ENCODE measurements at places on chromosomes 5 and 9.

DNA sequence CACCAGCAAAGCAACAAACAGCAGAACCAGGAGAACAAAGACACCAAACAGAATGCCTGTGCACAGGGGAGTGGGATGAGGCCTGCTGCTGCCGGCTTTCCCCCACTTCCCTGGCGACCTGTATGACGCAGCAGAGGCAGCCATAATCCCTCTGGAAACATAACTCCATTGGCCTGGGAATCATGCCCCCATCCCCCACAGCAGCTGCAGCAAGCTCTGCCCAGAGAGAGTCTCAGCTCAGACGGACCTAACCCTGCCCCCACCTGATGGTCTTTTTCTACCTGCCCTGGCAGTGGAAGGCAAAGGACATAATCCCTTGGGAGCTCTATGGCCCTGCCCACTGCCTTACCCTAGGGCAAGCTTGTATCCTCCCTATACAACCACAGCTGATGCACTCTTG, 81.8 kb upstream of the FANCC start:
- DNase-seq = no peak

- no peak for DNase-seq
These were observed 17.1 kb downstream of the CD74 start for GRCh38 chr5:150395688-150395975.

- no peak for DNase-seq
These were observed 60.3 kb upstream of the EPB41L4B start for GRCh38 chr9:109381011-109381729.

DNA sequence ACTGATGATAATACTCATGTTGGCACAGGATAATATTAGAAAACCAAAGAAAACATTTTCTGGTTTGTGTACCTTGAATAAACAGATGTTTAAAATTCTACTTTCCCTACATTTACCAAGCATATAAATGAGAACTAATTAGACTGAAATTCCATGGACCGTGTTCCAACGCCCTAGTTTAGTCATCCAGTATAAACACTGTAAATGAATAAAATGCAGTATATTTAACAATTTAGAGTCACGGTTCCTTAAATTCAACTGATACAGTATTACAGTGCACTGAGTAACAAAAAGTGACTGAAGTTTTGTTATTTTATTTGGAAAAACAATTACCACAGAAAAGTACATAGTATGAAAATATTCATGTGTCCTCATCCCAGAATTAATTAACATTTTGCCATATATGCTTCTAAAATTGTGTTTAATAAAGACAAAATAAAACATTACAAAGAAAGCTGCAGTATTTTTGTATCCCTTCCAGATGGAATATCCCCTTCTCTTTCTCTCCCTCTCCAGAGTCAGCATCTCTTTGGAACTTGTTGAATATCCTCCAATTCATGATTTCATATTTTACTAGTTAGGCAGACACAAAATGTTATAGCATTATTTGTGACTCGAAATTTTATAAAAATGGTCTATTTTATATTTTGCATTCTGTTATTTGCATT, 112.5 kb downstream of the HMHB1 start:
- no peak for DNase-seq

DNA sequence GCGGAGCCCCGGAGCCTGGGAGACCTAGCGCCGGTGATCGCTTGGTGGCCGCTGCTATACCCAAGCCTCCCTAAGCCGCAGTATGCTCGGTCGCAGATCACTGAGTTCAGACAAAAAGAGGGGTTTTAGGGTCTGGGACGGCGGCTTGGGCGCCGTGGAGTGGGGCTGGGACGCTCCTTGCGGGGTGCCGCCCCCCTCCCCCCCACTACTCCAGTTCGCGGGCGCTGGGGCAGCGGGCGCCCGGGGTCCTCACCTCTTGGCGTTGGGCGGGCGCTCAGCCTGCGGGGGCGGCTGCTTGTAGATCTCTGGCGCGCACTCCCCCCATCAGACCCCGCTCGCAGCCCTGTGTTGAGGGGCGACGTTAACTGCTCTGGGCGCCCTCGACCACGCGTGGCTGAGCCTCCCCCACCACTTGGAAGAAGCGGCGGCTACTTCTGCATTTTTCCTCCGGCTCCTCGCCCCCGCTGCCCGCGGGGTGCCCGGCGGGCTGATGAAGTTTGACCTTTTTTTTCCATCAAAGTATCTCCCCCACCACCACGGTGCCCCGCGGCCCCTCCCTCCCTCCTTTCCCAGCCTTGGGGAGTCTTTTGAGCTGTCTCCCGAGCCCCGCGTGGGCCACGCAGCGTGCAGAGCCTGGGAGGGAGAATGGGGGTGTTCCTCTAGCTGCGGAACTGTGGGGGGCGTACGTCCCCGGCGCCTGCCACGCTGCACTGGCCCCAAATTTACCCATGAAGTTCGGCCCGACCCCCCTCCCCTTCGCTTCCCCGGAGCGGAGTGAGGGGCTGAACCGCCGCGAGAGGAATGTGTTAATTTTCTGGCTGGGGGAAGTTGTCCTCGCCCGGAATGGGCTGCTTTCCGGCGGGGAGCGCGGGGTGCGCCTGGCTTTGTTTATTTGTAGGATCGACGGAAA, 1.2 kb downstream of the CXXC5 start:
- DNase-seq = no peak

GRCh38 chr5:96745025-96745424, 62.7 kb downstream of the ERAP1 start:
- DNase-seq = no peak

DNA sequence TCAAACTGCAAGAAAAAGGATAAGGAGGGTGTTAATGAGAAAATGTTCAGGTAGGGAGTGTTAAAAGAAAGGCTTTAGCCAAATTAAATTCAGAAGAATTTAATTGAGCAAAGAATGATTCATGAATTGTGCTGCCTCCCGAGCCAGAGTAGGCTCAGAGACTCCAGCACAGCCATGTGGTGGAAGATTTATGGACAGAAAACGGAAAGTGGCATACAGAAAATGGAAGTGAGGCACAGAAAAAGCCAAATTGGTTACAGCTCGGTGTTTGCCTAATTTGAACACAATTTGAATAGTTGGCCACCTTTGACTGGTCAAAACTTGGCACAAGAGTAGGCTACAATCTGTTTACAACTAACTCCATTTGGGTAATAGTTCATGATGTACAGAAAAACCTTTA, 9.6 kb upstream of the SLC30A5 start:
- no peak for DNase-seq

DNA sequence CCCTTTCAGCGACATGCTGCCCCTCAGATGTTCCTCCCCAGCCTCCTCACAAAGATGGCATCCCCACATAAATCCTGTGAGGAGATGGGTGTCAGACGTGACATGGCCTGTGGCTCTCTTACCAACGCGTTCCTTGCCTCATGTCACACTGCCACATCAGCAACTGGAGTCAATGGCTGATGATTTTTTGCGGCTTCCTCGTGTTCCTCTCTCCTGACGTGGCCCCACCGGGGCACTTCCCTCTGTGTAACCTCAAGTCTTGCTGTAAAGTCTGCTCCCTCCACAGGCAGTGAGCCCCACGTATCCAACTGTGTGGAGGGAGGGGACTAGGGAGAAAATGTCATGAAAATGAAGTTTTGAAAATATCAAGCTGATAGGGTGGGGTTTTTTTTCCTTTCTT, 53.2 kb upstream of the SHISAL2B start:
- DNase-seq = no peak

DNA sequence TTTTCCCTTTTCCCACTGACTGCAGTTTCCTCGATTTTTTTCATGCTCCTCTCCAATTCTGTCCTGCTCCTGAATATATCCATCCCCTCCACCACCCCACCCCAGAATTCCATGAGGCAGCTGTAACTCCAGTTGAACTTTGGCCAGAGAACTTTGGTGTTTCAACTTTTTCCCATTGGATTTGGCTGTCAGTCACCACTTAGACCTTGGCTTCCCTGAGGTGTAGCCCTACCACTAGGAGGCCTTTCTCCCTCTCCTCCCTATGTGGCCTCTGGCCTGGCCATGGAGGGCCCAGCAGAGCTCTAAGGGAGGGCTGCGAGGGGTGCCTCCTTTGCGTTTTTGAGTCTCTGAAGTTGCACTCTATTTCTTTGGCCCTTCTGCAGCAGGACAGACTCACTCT, 261.3 kb downstream of the PIK3R1 start:
- no peak for DNase-seq

GRCh38 chr5:6712142-6712576, 1.1 kb upstream of the TENT4A start:
- DNase-seq = no peak

DNA sequence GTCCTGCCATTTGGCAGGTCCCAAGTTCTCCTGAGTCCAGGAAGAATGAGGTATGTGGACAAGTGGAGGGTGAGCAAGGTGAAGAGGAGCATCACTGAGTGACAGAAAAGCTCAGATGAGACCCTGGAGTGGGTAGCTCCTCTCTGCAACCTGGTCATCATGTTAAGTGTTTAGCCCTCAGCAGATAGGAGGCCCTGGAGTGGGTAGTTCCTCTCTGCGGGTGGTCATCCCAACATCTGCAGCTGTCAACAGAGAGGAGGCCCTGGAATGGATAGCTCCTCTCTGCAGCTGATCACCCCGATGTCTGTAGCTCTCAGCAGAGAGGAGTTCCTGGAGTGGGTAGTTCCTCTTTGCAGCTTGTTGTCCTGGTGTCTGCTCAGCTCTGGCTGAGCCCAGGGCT, 48.4 kb downstream of the NDUFAF2 start:
- no peak for DNase-seq
